G401 (cell line): ENCODE measurements at places on chromosomes 5 and 9.

GRCh38 chr9:426976-427375 is 212.3 kb downstream of the DOCK8 start:
- no peak for DNase-seq

- no peak for DNase-seq
Observed at GRCh38 chr5:43642428-43642827, 39.4 kb downstream of the NNT start.

DNA sequence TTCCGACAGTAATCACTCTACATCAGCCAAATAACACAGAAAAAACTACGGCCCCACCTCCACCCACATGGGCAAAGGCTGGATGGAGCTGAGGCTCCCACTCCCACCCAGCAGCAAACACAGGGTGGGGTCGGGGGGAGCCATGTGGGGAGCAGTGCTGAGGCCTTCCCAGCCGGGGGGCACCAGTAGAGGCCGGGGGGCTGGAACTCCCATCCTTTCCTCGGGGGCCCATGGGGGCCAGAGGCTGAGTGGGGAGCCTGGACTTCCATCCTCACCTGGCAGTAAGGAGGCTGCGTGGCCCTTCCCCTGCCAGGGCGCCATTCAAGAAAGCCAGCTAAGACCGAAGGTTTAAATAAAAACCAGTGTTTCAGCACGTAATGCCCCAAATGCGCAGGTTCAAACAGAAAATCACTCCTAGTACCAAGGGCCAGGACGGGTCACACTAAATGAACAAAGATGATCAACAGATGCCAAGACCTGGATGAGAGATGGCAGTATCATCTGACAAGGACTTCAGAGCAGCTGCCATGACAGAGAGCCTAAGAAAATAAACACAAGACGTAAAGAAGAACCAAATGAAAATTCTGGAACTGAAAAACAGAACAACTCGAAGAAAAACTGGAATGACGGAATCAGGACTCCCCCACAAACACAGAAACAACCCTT is 9.4 kb downstream of the CCDC127 start:
- no peak for DNase-seq

- DNase-seq = no peak
Observed at GRCh38 chr9:131095666-131096268, 564 bp upstream of the AIF1L start.

DNA sequence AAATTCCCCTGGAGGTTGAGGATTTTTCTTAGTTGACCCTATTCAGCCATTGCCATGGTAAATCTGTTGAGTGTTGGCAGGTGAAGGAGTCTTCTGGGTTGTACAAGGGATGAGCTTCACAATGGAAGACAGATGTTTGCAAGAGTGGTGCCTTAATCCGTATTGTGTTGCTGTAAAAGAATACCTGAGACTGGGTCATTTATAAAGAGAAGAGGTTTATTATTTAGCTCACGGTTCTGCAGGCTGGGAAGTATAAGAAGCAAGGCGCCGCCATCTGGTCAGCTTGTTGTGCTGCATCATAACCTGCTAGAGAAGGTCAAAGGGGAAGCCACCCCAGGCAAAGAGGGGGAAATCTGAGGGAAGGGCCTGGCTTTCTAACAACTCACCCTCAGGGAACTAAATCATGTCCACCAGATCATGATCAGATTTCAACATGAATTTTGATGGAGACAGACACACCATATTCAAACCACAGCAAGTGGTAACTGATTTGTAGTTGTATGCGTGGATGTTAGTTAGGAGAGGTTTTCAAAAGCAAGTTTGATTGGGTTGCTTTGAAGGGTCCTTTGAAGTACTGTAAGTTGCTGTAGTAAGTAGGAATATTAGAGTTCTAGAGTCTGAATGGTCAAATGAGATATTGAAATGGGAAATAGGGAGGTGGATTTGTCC is 2.5 kb downstream of the TNPO1 start:
- peak; percentile 77 for DNase-seq

- no peak for DNase-seq
Observed at GRCh38 chr5:130104895-130105688, 200.8 kb downstream of the CHSY3 start.

DNA sequence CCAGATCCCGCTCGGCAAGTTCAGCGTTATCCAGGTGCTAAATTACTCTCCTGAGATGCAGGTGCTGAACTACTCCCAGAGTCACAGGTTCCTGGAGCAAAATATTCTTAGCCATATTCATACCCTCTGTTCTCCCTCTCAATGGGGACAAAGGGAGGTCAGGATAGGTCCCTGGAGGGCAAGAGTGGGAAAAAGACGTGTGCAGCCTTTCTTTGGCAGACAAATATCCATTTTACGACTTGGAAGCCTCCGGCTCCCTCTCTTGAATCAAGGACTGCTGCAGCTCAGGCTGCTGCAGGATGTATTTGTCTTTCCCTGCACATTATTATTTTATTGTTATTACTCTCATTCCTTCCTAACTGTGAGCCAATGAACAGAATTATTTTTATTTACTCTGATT is 590.2 kb downstream of the NR2F1-AS1 start:
- DNase-seq = no peak

GRCh38 chr5:19660679-19661078 is 327.3 kb downstream of the CDH18 start:
- no peak for DNase-seq

- no peak for DNase-seq
Observed at GRCh38 chr9:133619791-133620190, 10.6 kb upstream of the FAM163B start.

GRCh38 chr5:7848296-7848695 is 2.6 kb downstream of the CFAP90 start:
- no peak for DNase-seq
